ENCODE measurements at places on chromosomes 2 and 18.
A peak's percentile ranks its signal among the peaks of the same experiment; 100 is the strongest.

GRCh38 chr2:72533765-72534164, 292.1 kb downstream of the EXOC6B start:
- no peak for DNase-seq

GRCh38 chr2:33073018-33073417, 126.3 kb downstream of the LTBP1 start:
- DNase-seq: no peak

DNA sequence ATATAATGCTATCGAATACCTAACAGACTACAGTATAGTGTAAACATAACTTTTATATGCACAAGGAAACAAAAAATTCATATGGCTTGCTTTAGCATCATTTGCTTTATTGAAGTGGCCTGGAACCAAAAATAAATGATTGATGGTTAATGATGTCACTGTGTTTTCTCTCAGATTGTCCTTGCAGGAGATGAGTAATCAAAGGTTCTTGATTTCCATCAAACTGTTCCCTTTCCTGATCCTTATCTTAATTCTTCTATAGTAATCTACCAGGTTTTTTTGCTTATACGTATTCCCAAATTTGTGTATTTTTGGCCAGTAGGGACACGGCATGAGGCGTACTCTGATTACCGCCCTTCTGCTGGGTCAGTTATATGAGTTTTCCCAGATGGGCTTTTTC, 104.9 kb upstream of the CXCR4 start:
- DNase-seq: no peak

GRCh38 chr2:19929226-19929625, 27.4 kb upstream of the TTC32 start:
- DNase-seq: no peak

- DNase-seq: no peak
These were observed 37.2 kb upstream of the DNMT3A start for GRCh38 chr2:25378731-25379490.

GRCh38 chr2:225002656-225003045, 39.6 kb downstream of the DOCK10 start:
- DNase-seq: peak; percentile 14

GRCh38 chr2:144701259-144701658, 181.3 kb upstream of the ZEB2 start:
- no peak for DNase-seq

DNA sequence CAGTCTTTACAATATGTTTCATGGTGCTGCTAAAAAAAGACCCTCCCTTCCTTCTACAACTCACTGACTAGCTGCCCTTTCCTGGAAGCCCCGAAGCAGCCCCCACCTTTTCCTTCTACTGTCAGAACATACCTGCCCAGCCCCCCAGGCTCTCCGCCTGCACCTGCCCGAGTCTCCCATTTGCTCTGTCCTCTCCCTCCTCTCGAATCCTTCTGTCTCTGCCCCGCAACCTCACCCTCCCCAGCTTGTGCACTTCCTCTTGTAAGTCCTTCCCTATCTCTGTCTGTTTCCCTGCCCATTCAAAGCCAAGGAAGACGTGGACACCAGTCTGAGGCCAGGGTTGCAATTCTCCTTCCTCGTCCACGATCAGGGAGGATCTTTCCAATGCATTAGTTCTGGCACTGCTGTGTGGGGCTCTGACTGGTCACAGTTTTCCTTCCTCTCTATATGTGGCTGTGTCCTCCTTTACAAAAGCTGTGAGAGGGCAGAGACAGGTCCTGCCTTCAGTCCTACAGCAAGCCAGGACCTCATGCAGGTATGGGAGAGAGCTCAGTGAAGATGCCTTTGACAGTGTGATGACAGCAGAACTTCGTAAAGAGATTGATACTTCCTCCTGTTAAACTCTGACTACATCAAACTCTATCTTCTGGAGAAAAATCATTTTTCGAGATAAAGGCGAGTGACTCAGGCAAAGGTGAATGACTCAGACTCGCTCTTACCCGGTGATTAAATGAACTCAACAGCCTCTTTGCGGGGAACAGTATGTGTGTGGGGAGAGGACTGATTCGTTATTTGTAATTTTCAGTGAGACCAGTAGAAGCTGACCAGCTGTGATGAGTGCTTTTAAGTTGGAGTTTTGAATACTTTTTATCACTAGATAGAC, 14.2 kb downstream of the TNFRSF11A start:
- DNase-seq: no peak

- DNase-seq: no peak
These were observed 63.6 kb downstream of the RBMS1 start for GRCh38 chr2:160430001-160430344.

DNA sequence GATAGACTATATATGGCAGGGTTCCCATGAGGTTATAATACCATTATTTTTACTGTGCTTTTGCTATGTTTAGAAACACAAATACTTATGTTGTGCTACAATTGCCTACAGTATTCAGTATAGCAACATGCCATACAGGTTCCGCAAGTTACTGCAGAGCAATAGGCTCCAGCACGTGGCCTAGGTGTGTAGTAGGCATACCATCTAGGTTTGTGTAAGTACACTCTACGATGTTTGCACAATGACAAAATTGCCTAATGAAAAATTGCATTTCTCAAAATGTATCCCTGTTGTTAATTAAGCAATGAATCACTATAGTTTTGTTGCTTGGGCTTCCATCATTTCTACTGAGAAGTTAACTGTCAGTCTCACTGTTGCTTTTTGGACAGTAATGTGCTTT, 9.8 kb downstream of the CD302 start:
- no peak for DNase-seq

DNA sequence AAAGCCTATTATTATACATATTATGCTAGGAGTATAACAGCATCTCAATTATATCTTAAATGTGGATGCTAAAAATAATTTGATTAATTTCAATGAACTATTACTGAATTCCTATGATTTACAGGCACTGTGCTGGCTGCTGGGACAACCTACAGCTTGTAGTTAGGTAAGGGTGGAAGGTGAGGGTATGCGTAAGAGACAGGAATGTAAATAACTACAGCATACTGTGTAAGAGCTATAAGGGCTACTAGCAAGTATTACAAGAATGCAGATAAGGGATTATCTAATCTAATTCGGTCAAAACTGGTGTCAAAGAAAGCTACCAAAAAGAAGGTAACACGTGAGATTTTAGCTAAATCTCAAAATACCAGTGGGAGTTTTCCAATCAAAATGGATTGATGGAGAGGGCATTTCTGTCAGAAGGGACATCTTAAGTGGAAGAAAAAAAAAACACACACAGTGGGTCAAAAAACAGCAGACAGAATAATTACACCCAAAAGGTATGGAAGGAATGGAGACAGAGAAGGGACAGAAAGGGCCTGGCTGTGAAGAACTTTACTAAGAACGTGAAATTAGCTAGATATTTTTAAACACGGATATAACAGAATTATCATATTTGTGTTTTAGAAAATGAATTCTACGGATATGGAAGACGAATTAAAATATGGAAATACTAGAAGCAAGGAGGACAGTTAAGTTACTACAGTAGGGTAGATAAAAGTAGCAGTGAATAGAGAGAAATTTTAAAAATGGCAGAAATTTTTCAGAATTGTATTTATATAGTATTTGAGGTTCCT, 47.1 kb downstream of the STRN start:
- no peak for DNase-seq

DNA sequence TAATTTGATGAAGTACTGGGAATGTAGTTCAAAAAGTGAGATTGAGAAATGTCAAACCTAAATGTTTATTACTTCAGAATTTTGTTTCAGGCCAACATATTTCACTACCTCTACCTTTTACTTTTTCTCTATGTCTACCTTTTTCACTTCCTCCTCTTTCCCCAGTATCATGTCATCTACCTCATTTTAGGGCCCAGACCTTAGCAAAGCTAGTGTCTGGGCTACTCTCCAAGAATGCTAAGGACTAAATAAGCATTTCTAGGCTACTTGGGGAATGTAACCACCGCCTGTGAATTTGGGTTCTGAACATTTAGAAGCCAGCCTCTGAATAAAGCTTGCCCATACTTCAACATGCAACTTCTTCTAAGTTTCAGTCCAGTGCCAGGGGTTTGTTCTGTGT, 330.4 kb downstream of the SLC4A3 start:
- no peak for DNase-seq

DNA sequence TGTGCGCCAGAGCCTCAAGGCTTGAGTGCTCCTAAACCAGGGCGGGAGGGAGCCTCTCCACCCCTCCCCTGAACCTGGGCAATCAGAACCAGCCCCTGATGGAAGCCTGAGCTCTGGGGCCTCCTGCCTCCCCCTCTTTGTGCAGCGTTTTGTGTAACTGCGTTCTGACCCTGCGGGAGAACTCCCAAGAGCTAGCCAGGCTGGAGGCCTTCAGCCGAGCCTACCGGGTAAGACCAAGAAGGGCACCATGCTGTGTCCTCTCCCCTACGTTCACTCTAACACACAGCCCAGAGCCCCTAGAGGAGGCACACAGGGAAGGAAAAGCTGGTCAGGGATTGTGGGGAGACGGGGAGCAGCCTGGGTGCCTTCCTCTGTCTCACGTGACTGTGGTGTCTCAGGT, 108.0 kb downstream of the PLB1 start:
- no peak for DNase-seq

GRCh38 chr2:133377021-133377481, 191.2 kb downstream of the NCKAP5 start:
- DNase-seq: no peak

DNA sequence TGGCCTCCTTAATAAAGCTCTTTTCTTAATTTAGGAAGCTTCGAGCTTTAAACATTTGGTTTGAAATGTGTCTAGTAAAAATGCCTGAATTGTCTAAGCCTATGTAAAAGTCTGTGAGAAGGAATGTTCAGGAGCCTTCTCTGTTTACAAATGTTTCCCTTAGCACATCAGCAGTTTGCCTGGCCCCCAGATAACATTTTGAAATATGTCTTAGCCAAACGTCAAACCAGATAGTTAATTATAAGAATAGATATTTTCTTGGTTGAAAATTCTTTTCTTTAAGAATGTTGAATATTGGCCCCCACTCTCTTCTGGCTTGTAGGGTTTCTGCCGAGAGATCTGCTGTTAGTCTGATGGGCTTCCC, 498.6 kb downstream of the CCDC85A start:
- DNase-seq: no peak

DNA sequence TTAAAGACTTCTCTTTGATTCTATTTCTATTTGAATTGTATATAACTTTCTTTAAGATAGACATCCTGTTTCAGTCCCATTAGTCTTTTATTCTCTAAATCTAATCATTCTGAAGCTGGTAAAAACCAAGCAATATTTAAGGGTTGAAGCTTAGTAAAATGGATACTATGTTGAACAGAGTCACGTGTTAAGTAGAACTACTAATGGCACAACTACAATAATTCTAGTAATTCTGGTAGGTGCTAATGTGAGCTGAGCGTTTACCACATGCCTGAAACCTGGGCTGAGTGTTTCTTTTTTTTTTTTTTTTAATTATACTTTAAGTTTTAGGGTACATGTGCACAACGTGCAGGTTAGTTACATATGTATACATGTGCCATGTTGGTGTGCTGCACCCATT, 8.9 kb upstream of the AFF3 start:
- DNase-seq: no peak

GRCh38 chr2:176066645-176067588, 16.8 kb downstream of the EVX2 start:
- no peak for DNase-seq

GRCh38 chr2:84854850-84855249, 26.0 kb downstream of the TRABD2A start:
- no peak for DNase-seq

GRCh38 chr2:11945139-11946126, 199.0 kb downstream of the LPIN1 start:
- no peak for DNase-seq

GRCh38 chr2:239475161-239476028, 74.6 kb upstream of the HDAC4 start:
- no peak for DNase-seq

- DNase-seq: no peak
These were observed 17.2 kb downstream of the SP110 start for GRCh38 chr2:230202430-230203109.

DNA sequence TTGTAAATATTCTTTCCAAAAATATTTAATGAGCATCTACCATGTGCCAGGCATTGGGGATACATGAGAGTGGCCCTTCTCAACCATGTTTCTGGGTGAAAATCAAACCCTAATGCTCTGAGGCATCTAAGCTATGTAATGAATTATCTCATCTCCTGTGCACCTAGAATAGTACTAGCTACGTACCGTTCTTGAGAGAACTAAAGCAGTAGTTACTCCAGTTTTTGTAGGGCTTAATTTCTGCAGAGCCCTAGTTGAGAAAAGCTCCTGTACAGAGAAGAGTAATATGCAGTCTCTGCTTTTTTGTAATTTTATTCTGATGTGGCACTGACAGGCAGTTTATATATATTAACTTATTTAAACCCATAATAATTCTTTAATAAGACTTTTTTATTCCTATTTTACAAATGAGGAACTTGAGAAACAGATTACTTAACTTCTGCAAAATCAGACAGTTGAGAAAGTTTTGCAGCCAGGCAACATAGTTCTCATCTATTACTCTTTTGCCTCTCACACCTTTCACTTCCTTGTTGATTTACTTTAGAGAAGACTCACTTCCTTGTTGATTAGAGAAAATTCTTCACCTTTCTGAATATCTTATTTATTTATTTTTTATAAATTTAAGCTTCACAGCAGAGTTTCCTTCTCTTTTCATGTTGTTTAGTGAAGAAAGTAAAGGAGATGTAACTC, 3.1 kb downstream of the SPOPL start:
- DNase-seq: no peak

- no peak for DNase-seq
These were observed 43.1 kb downstream of the KCTD18 start for GRCh38 chr2:200466425-200467418.

DNA sequence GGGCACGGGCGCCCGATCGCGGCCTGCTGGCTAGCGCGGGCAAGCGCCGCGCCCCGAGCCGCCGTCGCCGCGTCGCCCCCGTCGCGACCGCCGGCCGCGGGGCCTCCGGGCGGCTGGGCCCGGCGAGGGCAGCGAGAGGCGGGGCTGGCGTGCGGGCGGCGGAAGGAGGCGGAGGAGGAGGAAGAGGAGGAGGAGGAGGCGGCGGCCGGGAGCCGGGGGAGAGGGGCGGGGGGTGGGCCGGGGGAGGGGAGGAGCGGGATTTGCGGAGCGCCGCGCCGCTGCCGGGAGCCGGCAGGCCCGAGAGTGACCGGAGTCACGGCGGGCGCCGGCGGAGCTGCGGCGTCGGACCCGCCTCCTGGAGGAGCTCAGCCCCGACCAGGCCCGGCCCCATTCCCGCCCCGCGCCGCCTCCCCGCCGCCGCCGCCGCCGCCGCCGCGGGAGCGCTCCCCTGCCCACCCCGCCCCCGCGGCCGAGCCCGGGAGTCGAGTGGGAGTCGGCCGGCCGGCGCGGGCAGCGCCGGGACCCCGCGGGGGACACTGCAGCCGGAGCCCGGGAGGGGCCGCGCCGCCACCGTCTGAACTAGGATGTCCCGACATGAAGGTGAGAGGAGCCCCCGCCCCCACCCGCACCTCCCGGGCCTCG, at the start of gene KCMF1:
KCMF1 (plus strand) TSS at position 294 of the 642 bp plus-strand sequence; CDS start at position 585, 291 bp downstream.
- DNase-seq: peak; percentile 56

- DNase-seq: no peak
These were observed 12.9 kb downstream of the TMEM185B start for GRCh38 chr2:120210270-120210693.
